Suppressor macrophage treated with lipopolysaccharide for 1 hour (primary cell): ENCODE measurements at places on chromosomes 13 and 19.

- peak; percentile 26 for DNase-seq
Observed at GRCh38 chr13:84741253-84741652, 859.0 kb upstream of the SLITRK1 start.

DNA sequence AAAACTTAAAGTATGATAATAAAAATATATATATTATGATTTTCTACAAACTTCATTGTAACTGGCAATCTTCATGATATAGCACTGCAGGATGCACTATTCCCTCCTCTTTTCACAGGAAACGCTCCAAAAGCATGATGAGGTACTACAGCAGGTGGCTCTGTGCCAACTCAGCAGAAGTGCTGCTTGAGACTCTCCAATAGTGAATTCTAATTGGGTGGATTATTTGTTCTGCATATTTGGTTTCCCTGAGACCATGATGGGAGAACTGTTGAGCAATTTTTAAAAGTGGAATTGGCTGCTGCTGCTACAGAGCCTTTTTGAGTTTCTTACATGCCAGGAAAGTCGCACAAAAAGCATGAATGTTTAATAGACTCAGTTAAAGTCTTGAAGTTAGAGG is 1782.4 kb upstream of the PCDH20 start:
- DNase-seq: no peak

DNA sequence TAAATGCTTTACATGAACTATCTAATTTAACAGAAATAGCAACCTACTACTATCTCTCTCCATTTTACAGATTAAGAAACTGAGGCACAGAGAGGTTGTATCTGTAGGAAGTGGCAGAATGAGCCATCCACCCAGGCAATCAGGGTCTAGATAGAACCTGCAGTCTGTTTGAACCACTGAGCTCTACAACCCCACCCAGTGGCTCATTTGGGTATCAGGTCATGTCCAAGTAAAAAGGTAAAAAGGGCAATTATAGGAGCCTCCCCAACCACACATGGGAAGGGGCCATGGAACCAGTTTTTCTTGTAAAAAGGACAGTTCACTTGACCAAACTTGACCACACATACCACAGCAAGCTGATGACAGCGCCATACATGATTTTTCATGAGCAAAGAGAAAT is 92.9 kb upstream of the SGCG start:
- DNase-seq: no peak

- DNase-seq: no peak
Observed at GRCh38 chr19:23541991-23542390, 145.0 kb downstream of the ZNF675 start.

- no peak for DNase-seq
Observed at GRCh38 chr13:114089341-114089740, 43.1 kb downstream of the RASA3 start.

DNA sequence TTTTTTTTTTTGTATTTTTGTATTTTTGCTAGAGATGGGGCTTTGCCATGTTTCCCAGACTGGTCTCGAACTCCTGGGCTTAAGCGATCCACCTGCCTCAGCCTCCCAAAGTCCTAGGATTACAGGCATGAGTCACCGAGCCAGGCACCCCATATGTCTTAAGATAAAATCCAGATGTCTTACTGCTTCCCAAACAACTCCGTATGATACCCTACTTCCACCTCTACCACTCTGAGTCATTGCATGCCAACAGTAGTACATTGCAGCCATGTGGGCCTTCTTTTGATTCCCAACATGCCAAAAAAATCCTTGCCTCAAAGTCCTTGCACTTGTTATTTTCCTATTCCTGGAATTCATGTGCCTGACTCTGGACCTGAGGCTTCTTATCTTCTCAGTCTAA is 799.2 kb downstream of the GPC5 start:
- DNase-seq: no peak

- peak; percentile 52 for DNase-seq
Observed at GRCh38 chr19:44572581-44572900, 40.8 kb upstream of the IGSF23 start.

GRCh38 chr13:20994441-20994821 is 67.0 kb downstream of the LATS2 start:
- no peak for DNase-seq

DNA sequence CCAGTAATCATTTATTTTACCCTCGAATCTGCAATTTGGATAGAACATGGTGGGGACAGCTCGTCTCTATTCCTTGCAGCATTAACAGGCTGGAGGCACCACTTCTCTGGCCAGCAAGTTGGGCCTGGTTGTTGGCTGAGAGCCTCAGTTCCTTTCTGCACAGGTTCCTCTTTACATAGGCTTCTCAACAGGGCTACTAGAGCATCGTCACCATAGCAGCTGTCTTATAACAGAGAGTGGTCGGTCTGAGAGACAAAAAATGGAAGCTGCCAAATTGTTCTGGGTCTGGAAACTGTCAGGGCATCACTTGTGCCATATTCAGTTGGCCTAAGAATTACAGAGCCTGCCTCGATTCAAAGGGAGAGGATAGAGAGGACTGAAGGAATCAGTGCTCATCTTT is 86.7 kb downstream of the DNAJC15 start:
- DNase-seq: no peak

DNA sequence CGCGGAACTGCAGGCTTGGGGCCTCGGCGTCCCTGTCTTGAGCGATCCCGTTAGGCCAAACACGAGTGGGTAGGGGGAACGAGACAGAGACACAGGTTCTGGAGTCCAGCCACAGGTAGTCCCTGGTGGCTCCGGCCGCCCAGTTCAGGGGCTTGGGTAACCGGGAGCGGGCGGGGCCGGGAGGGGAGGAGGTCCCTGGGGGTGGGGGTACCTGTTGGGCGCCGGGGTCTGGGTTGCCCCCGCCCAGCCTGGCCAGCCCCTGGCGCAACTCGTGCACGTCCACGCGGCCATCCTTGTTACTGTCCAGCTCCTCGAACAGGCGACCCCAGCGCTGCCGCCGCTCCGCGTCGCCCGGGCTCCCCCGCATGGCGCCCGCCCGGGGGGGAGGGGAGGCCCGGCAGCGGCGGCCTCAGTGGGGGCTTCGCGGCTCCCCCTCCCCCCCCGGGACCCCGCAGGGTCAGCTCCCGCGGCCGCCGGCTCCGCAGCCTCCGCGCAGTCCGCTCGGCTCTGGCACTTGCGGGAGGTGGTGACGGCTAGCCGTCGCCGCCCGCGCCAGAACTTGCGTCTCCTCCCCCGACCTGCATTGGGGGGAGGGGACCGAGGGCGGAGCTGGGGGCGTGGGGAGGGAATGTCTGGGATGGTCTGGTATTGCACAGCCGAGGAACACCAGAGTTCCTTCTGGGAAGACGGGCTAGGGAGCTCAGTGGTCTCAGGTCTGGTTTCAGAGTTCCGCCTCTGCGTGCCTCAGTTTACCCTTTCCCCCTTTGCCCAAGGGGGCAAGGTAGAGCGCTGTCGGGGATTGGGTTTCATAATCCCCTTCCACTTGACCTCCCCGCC is at the start of gene SLC25A23:
Gene SLC25A23 (minus strand): TSS at position 531 of the 837 bp plus-strand sequence. CDS start 164 bp downstream, at position 367.
- DNase-seq: peak; percentile 68

DNA sequence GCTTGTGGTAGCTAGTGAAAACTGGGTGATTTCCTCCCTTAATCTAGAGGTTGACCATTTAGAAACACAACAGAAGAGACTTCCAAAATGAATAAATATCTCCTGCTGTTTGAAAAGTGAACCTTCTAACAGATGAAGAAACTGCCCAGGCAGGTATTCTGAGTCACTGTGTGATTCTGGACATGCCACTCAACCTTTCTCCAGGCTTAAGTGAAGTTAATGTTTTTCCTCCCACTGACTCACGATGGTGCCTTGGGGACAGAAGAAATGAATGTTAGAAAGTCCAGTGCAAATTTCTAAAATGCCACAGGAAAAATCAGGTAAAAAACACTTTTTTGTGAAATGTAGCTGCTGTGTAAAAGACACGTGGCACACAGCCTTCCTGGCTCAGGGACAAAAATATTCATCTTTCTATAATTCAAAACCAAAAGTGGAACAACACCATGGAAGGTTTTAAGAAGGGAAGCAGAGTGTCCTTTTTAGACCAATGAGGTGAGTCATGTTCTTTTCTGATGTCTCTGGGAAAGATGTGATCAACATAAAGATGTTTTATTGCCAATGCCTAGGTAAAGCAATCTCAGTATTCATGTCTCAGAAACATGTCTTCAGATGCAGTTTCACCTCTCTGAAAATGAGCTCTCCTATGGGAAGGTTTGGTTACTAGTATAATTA is 9.1 kb downstream of the UBE2L5 start:
- peak; percentile 54 for DNase-seq

GRCh38 chr19:48006762-48007161 is 12.3 kb downstream of the ELSPBP1 start:
- DNase-seq: peak; percentile 5

DNA sequence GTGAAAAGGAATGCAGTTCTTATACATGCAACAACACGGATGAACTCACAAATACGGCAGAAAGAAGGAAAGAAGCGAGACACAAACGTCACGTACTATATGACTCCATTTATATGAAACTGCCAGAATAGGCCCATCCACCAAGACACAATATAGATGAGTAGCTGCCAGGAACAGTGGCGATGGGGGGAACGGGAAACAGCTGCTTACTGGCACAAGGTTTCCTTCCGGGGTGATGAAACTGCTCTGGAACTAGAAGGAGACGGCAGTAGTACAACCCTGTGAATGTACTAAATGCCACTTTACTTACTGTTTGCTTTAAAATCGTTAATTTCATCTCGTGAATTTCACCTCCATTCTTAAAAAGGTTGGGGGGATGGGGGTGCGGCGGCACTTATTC is 28.9 kb downstream of the MLLT1 start:
- DNase-seq: peak; percentile 66

DNA sequence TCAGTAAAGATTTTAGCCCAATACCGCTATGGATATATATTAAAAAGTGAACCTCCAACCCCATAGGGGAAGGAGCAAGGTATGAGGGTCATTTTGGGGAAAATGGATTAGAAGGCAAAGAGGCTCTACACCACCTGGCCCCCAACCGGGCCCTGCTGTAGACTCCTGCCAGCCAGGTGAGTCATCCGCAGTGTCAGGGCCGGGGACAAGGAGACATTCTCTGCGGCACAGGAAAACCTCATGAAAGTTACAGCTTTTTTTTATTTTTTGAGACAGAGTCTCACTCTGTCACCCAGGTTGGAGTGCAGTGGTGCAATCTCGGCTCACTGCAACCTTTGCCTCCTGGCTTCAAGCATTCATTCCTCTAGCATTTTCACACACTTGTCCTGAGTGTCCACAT is 32.0 kb downstream of the ZFR2 start:
- no peak for DNase-seq

DNA sequence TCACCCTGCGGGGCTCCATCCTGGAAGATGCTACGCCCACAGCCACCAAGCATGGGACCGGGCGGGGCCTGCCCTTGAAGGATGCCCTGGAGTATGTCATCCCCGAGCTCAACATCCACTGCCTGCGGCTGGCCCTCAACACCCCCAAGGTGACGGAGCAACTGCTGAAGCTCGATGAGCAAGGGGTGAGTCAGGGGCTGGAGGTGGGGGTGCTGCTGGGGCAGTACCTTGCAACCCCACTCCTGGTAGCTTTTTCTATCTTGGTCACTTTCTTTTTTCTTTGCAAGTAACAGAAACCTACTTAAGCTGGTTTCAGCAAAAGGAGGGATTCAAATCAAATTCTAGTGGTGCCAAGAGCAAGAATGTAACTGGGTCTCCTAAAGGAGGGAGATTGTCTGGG is 124.1 kb downstream of the DPF1 start:
- DNase-seq: no peak

GRCh38 chr19:10006335-10006708 is 4.0 kb downstream of the COL5A3 start:
- DNase-seq: no peak

DNA sequence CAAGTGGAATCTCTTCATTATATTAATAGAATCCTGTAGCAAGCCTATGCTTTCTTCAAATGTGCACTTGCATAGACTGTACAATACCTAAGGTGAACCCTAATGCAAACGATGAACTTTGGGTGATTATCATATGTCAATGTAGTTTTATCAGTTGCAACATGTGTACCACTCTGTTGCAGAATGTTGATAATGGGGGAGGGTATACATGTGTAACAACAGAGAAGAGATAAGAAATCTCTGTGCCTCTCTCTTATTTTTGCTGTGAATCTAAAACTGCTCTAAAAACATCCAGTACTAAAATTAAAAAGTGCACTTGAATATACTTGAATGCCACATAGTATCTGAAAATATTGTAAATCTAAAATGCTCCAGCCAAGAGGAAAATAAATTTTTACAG is 820.8 kb upstream of the MIR17HG start:
- DNase-seq: no peak

DNA sequence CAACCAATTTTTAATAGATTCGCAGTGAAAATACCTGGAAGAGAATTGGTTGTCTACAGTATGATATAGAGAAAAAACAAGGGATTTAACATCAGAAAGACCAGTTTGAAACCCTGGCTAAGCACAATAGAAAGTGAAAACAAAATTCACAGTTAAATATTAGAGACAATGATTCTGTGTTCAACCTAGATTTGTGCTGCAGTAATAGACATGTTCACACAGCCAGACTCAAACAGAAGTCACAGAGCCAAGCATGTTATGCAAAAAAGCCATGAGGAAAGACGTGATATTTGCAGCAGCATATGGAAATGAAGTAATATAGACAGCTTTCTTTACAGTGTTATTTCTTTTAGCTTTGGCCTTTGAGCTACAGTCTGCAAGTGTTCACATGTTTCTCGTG is 48.1 kb downstream of the SCEL start:
- no peak for DNase-seq

DNA sequence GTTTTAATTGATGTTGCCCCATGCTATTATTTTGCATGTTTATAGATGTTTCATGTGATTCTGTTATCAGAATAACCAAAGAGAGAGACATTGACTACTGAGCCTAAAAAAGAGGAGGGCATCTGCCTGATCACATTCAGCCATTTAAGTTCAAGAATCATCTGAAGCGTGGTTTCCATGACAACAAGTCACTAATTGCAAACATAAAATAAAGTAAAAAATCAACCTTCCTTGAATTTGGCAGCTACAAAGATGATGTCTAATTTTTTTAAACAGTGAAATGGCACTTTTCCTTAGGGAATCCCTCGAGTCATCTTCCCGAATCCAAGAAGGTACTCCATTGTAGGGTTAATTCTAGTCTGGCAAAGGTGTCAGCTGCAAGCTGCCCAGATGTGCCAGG is 884.2 kb downstream of the DIAPH3 start:
- no peak for DNase-seq

- DNase-seq: no peak
Observed at GRCh38 chr13:84590663-84591062, 708.4 kb upstream of the SLITRK1 start.

DNA sequence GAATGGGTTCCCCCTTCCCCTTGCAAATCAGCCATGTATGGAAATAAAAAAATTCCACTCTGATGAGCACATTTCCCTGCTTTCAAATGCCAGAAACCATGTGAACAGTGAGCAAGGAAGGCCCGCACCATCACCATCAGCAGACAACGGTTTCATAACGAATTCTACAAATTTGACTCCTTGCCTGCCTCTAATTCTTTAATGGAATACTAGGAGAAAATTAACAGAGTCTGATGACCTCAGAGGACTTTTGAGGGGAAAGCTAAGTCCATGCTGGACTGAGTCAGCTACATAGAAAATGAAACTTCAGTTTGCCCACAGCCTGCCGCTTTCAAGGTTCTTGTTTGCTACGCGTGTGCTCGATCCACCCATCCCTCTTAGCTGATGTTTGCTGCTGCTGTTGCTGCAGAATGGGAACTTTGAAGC is 46.7 kb upstream of the KL start:
- DNase-seq: peak; percentile 88

GRCh38 chr13:98466634-98467236 is 110.2 kb downstream of the STK24 start:
- DNase-seq: peak; percentile 42
